Stimulated activated CD8-positive, alpha-beta memory T cell treated with anti-CD3 and anti-CD28 coated beads, Interleukin-4, amount 100 ng/mL, for 4 hours (primary cell): ENCODE measurements at places on chromosomes 5 and 9.

GRCh38 chr9:4114569-4115505 lies 185.0 kb downstream of the GLIS3 start:
- DNase-seq: no peak

GRCh38 chr5:84327591-84327990 lies 57.1 kb downstream of the EDIL3 start:
- no peak for DNase-seq

- DNase-seq: no peak
Observed at GRCh38 chr5:51691538-51692079, 308.4 kb downstream of the ISL1 start.

GRCh38 chr5:53481887-53482716 lies 1.7 kb downstream of the FST start:
- peak; percentile 26 for DNase-seq

- no peak for DNase-seq
Observed at GRCh38 chr9:70340572-70340971, 73.9 kb downstream of the KLF9 start.

DNA sequence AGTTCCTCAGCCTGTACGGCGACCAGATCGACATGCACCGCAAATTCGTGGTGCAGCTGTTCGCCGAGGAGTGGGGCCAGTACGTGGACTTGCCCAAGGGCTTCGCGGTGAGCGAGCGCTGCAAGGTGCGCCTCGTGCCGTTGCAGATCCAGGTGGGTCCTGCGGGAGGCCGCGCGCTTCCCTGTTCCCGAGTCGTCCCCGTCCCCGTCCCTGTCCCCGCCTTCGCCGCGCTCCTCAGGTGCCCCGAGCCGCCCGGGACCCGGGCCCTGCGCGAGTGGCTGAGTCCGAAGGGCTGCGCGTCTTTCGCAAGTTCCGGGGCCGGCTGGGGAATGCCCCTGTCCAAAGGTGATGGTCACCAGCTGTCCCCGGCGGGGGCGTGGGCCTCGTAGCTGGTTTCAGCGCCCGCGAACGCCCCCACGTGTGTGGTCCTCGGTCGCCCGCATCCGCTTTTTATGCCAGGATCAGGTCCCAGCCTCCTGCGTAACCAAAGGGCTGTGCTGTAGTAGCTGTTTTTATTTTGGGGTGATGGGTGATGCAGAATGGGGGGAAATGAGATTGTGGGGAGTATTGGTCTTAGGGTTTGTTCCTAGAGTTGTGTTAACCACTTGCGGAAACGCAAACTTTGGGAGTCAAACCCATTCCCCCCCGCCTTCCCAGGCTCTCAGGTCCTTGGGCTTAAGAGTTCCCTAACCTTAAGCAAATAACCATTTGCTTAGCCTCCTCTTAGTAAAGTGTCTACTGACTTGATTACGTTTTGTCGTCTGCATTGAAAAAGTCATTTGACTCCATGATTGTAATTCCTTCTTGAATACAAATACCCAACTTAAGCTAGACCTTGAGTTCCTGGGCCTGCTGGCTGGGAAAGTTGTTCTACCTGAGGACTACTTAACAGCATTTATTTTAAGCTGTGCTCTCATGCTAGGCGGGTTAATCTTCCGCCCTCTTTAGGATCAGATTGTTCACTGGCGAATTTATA lies 663 bp downstream of the ISOC1 start:
- DNase-seq: peak; percentile 12

DNA sequence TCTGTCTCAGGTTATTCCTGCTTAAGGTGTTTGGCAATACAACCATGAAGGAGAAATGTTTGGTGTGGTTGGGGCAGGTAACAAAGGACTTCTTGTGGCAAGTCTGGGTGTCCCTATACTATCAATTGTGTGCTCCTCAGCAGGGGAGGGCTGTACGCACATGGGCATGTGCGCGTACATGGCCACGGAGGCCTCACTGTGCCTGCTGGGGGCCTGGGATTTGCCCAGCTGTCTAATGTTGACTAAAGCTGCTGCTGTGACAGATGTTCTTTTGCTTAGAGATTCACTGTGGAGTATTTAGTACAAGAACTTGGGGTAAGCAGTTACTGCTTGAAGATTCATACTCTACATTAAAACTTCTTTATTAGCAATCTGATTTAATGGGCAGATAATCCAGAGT lies 97.5 kb downstream of the HSPA4 start:
- DNase-seq: no peak

GRCh38 chr9:111108946-111109345 lies 70.7 kb upstream of the LPAR1 start:
- no peak for DNase-seq

DNA sequence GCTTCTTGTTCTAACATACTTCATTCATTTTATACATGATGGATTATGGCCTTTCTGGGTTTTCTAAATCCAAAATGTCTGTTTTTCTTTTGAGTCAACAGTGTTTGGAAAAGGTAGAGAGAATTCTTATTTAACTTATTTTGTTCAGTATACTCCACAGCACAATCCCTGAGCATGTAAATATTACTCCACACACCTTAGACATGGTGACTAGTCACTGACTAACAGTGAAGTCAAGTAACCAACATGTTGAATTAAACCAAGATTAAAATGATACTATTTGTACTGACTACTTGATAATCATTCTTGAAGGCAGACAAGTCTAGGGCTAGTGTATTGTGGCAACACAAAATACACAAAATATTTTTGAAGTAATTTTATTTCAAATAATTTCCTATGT lies 55.0 kb downstream of the HAPLN1 start:
- no peak for DNase-seq

- no peak for DNase-seq
Observed at GRCh38 chr9:7906783-7907550, 107.4 kb upstream of the DMAC1 start.

DNA sequence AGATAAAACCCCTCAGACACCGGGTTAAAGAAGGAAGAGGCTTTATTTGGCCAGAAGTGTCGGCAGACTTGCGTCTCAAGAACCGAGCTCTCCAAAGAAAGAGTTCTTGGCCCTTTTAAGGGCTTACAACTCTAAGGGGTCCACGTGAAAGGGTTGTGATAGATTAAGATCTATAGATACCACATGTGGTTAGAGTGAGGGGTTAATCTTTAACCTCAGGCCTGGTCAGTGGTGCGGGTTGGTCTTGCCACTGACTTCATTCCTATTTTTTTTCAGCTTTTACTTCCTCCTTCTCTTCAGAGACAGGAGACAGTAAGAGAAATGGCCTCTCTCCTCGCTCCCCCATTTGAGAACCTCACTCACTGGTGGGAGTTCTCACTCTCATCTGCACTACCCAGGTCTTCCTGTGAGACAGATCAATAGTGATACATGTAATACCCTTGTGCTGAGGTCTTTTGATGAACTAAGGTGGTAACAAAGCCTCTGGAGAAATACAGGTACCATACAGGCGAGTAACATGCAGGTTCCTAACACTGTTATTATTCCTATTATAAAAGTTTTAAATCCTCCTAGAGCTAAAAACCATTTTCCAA lies 52.4 kb upstream of the COX7C start:
- DNase-seq: no peak

- no peak for DNase-seq
Observed at GRCh38 chr5:135231289-135231688, 167.7 kb downstream of the MACROH2A1 start.

- no peak for DNase-seq
Observed at GRCh38 chr9:131165523-131165922, 40.1 kb downstream of the NUP214 start.
